Sciatic nerve (tissue), 2 donors: ENCODE measurements at places on chromosomes 7 and 10. TPM values are rescaled to one million over a fixed set of nuclear protein-coding genes. Genes with fewer than 3 reads are reported as not detected.

The HMX2 gene
- total RNA-seq = not detected

The SLC18A3 gene
- total RNA-seq = not detected

GRCh38 chr7:37923996-37924395 is 3.6 kb downstream of the EPDR1 start:
- DNase-seq = no peak

DNA sequence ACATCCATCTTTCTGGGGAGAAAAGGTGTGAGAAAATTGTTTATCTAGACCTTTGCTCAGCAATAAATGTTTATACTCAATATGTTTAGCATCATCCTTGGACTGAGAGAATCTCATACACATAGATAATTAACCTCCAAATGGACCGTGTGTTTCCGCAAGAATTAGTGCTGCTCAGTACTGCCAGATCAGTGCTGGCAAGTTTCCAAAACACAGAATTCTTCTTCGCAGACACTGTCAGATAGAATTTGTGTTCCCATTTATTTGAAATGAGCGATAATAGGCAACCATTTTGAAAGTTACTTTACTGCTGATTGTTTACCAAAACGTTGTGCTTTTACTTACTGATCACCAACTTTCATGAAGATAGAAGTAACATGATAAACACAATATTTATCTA is 33.7 kb downstream of the STAMBPL1 start:
- DNase-seq = no peak

GRCh38 chr7:143406002-143406357 is 2.7 kb downstream of the EPHA1 start:
- DNase-seq = no peak

DNA sequence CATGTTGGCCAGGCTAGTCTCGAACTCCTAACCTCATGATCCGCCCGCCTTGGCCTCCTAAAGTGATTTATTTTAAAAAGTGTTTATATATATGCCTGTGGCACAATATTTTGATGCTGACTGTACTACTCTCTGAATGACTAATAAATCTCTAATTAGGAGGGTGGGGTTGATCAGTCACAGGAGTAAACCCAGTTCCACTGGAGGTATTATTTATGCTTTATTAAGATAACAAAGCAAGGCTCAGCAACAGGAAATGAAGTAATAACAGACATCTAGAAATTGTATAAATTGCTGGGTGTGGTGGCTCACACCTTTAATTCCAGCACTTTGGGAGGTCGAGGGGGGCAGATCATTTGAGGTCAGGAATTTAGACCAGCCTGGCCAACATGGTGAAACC is 26.0 kb upstream of the MCU start:
- no peak for DNase-seq

The OR6B1 gene
- total RNA-seq = not detected

DNA sequence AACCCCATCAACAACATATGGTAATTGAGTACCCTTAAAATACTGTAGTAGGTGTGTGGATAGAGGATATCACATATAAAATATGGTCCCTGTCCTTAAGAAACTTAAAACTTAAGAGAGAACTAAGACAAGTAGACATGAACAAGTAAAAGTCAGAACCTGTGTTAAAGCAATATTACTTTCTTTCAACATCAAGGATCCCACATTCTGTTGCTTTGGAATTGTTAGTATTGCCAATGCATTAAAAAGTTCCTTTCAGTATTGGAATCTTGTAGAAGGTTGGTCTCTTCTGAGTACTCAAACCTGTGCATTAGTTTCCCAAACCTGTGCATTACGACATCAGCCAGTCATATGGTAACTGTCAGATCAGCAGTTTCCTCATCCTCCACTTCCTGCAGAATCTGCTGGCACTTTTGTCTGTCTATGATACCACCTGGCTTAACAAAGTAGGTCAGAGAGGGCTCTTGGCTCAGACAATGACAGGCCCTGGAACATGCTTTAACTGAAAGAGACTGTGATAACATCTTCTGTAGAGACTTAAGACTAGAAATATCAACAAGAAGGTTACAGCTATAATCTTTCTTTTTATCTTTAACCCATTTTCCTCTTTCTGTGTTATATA is 56.5 kb downstream of the CCDC71L start:
- no peak for DNase-seq

- no peak for DNase-seq
These were observed 9.6 kb downstream of the INMT start for GRCh38 chr7:30761214-30762156.

GRCh38 chr10:89414879-89415821 is 782 bp downstream of the IFIT5 start:
- DNase-seq = peak; percentile 69

The CLRN3 gene
- not detected for total RNA-seq

The SLC26A4 gene
- 3.2 TPM for total RNA-seq

The DGKI gene
- 2.3 TPM for total RNA-seq

- DNase-seq = no peak
These were observed 128.7 kb upstream of the CXCL12 start for GRCh38 chr10:44513591-44513990.

DNA sequence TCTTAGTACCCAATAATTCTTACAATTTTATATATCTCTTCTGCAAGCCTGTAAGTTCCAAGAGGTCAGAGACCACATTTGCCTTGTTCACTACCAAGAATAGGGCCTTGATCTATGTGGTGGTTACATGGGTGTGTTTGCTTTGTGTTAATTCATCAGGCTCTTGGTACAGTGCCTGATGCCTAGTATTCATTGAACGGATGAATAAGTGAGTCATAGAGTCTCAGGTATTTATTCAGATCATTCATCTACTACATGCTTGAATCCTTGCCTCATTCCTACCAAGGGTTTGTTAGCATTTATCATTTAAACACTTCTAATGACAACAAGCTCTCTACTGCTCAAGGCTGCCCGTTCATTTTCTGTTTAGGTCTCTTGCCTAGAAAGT is 11.3 kb upstream of the SGPL1 start:
- no peak for DNase-seq

DNA sequence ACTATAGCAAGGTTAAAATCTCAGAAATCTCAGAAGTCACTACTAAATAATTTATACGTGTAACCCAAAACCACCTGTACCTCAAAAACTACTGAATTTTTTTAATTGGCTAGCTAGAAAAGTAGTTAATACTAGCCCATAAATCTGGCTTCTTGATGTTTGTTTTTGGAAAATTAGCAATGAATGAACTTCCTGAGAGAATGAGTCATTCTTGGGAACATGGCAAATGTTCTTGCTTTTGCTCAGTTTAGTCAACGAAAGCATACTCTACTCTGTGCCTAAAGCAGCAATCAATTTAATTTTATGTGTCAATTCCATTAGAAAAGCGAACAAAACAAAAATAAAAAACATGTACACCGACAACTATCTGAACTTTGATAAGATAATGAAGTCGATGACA is 69.2 kb downstream of the SEMA3E start:
- no peak for DNase-seq

GRCh38 chr7:110827936-110828335 is 263.0 kb upstream of the LRRN3 start:
- no peak for DNase-seq

DNA sequence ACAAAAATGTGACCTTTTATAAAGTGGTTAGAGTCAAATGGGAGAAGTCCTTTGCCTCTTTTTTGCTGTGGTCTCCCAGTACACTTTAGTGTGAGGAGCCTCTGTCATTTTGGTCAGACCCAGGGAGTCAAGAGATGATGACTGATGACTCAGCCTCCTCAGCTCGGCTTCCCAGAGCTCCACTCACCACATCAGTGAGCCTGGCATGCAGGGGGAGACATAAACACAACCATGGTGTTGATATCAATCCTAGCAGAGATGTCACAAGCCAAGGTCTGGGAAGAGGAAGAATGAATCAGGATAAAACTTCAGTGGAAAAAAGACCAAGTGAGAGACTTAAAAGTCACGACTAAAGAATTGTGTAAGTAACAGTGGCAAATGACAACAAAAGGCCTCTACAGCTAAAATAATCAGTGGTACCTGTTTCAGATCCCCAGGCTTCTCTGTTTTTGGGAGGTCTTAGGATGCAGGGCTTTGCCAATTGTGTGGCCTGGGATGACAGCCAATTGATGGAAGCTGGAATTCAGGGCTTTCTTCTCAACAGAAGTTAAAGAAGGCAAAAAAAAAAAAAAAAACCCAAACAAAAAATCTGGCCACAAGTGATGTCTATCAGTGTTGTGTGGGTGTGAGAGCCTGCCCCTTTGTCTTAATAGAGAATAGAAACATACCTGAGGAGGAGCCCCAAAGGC is 50.2 kb downstream of the TFAM start:
- DNase-seq = no peak

DNA sequence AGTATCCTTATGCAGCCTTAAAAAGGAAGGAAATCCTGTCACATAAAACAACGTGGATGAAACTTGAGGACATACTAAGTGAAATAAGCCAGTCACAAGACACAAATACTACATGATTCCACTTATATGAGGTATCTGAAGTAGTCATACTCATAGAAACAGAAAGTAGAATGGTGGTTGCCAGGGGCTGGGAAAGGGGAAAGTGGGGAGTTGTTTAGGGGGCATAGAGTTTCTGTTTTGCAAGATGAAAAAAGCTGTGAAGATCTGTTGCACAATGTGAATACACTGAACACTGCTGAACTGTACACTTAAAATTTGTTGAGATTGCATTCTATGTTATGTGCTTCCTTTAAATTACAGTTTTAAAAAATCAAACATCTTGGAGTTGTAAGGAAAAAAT is 2.9 kb downstream of the NUP205 start:
- no peak for DNase-seq

The PDZD7 gene
- 3.8 TPM for total RNA-seq

GRCh38 chr7:131327049-131327625 is 539 bp upstream of the MKLN1 start:
- no peak for DNase-seq

GRCh38 chr7:17134786-17135185 is 163.7 kb upstream of the AHR start:
- DNase-seq = no peak

DNA sequence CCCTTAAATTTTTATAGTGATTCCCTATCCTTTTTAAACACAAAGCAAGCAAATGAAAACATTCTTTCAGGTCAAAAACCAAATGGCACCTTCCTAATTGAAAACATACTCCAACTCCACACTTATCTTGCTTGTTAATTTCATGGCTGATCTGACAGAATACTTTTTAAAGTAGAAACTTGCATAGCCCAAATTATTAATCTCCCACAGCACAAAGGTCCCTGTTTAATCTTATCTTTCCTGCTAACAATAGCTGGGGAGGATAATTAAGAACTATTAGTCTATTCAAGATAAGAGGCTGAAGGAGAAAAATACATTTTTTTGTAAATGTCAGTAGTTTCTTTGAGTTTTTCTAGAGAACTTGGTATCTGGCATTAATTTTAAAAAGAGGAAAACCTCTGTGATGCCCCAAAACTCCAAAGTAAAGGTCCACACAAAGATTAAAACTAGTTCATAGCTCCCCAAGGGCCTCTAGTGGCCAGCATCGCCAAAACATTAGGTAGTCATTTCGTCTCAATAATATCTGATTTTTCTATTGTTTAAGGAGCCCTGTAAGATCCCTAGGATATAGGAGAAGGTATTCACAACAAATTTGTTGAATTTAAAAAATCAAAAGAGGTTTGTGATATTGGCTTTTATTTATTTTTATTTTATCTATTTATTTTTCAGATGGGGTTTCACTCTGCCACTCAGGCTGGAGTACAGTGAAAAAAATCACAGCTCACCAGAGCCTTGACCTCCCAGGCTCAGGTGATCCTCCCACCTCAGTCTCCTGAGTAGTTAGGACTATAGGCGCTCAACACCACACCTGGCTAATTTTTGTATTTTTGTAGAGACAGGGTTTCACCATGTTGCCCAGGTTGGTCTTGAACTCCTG is 14.7 kb downstream of the CDNF start:
- DNase-seq = no peak

The ENKUR gene
- total RNA-seq = 0.09 TPM

- DNase-seq = no peak
These were observed 112.8 kb downstream of the PRLHR start for GRCh38 chr10:118482393-118483331.

The TTYH3 gene
- 38.6 TPM for total RNA-seq

The CFAP69 gene
- total RNA-seq = 36.1 TPM

DNA sequence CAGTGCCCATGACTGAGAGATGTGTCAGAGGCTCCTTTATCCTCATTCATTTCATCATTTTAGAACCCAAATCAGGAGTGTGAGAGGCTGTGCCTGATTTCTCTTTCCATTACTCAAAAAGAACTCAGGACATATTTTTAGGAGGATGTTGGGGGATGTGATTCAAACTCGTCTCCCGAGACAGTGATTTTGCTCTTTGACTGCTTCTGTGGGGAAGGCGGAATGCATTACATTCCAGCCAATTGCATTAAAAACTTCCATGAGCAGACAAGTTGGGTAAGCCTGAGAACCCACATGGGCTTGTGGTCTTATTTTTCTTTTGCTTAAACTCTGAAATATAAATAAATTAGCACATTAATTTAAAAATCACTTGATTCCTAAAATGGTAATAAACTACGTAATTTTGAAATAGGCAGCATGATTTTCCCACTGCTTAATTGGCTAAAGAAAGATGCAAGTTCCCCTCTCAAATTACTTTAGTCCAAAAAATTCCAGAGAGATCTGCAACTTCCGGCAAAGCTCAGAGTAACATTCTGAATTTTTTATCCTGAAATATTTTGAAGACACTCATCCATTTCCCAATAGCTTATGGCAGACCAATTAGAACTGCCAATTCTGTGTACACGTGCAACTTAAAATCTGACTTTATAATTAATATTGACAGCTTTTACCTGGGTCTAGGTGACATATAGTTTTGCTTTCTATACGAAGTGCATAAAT is 185.6 kb downstream of the C7orf25 start:
- no peak for DNase-seq

GRCh38 chr10:125148528-125148927 is 11.8 kb downstream of the CTBP2 start:
- DNase-seq = no peak

- no peak for DNase-seq
These were observed 25.1 kb upstream of the GHITM start for GRCh38 chr10:84114088-84114667.

DNA sequence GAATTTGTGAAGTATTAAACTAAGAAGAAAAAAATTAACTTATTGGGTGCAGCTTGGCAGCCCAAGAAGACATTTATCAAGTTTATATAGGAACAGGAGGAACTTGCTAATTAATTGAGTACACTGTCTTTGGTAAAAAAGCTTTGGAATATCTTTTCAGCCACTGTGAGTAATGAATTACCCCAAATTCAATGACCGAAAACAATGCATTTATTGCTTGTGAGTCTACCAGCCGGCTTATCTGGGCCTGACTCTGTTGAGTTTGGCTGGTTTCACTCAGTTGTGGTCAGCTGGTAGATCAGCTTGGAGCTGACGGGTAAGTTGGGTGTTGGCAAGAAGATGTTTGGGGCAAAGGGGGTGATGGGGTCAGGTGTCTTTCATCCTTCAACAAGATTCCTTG is 11.6 kb downstream of the GNG11 start:
- no peak for DNase-seq

The NKX1-2 gene
- not detected for total RNA-seq

DNA sequence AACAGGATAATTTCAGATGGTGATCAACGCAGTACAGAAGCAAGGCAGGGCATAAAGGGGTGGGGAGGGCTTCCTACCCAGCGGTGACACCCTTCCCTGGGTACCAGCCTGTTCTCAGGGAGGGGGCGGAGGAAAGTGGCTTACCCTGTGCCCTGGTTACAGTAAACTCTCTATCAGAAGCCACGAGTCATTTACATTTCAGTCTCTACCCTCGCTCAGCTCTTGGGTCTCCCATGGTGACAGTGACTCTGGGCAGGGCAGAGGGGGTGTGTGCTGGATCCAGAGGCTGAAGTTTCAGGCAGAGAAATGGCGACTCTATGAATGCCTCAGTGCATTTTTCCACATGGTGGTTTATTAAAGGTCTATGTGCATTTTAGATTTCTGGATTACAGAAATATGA is 107.0 kb downstream of the ADARB2 start:
- DNase-seq = no peak

The ICA1 gene
- 27.0 TPM for total RNA-seq

The STEAP1 gene
- 17.1 TPM for total RNA-seq
